ENCODE measurements at places on chromosomes 2 and 18.

DNA sequence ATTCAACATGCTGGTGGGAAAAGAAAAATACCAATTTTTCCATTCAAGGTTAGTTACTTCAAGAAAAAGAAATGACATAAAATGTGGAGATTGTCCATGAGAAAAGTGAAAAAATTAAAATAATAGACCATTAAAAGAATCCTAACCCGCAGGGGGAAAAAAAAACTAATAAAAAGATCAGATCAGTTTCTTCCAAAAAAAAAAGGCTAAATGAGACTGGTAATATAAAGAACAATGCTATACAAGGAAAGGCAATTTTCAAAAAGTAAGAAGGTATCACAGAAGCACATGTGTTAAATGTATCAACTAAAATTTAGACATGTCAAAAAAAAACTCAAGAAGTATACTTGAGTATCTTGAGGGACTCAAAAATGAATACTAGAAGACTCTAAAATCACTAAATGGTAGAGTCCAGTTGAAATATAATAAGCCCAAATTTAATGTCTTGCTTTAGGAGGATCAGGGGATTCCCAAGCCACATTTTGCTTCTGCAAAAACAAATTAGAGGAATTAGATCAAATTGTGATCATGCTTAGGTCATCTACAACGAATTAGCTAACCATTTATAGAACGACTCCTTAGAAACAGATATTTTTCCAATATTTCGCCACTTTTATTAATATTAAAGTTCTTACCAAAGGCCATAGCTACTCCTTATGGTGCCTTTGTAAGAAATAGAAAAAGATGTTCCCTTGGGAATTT is 35.8 kb upstream of the GLS start:
- H3K4me3 ChIP-seq: no peak overlapping the region
- H3K4me1 ChIP-seq: peaks cover 10% of the 10 kb centered on the region
- H3K27me3 ChIP-seq: no peaks in the 10 kb centered on the region

DNA sequence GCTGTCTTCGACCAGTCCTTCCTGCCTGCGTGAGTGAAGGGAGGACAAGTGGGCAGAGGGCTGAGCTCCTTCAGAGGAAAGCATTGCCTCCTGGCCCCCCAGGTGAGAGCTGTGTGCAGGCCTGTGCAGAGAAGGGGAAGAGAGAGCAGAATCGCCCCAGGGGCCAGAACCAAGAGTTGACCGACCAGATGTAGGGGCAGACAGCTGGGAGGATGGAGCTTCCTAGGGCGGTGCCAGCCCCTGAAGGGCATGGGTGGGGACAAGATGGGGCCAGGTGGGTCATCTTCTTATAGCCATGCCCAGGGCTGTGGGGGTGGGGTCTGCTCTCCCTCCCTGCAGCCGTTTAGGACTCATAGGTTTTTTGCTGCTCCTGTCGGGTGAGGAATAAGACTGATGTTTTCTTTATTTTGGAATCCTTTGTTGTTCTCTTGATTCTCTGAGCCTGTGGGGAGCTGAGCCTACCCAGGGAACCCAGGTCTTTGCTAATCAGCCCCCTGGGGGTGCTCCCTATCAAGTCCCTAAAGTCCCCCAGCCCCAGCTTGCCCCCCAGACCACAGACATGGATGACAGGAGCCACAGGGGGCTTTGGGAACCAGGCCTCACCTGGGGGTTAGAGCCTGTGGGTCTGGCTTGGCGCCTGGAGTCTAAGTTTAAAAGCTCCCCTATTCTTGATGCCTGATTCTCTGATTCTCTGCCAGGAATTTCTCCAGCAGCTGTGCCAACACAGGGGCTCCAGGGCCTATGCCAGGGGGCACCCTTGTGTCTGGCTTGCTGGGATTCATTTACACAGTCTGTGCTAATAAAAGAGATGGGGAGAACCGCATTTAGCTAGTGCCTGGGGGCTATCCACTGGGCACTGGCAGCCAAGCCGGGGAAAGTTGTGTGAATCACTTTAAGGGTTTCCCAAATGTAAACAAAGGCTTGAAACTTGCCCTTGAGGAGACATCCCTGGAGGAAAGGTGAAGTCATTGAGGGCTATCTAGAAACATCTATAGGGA is 9.3 kb upstream of the EFHD1 start:
- peaks cover 12% of the 10 kb centered on the region for H3K4me1 ChIP-seq
- no peak overlapping the region for H3K4me3 ChIP-seq
- H3K27me3 ChIP-seq: no peaks in the 10 kb centered on the region
- H3K36me3 ChIP-seq: no peaks in the 10 kb centered on the region
- no peak for DNase-seq

GRCh38 chr2:232439758-232440135 is 16.2 kb upstream of the ALPI start:
- no peak for DNase-seq
- H3K4me3 ChIP-seq: no peak overlapping the region
- H3K27ac ChIP-seq: no peak overlapping the region

DNA sequence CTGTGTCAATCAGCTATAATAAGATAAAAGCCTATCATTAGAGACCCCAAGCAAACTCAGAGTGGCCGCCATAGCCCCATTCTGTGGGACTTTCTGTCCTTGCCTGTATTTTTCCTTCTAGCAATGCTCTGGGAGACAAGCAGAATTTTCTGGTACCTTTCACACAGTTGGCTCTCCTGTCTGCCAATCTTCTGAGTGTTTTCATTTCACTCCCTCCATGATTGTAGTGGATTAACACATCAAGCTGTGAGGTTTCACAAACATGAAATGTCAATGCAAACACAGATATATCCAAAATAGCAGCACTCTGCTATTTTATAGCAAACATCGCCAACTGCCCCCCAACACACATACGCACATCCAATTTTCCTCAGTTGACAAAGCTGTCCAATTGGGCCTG is 64.9 kb downstream of the C1D start:
- H3K27me3 ChIP-seq: peaks cover 3% of the 10 kb centered on the region
- no peaks in the 10 kb centered on the region for H3K36me3 ChIP-seq
- no peaks in the 10 kb centered on the region for H3K4me1 ChIP-seq
- DNase-seq: no peak

DNA sequence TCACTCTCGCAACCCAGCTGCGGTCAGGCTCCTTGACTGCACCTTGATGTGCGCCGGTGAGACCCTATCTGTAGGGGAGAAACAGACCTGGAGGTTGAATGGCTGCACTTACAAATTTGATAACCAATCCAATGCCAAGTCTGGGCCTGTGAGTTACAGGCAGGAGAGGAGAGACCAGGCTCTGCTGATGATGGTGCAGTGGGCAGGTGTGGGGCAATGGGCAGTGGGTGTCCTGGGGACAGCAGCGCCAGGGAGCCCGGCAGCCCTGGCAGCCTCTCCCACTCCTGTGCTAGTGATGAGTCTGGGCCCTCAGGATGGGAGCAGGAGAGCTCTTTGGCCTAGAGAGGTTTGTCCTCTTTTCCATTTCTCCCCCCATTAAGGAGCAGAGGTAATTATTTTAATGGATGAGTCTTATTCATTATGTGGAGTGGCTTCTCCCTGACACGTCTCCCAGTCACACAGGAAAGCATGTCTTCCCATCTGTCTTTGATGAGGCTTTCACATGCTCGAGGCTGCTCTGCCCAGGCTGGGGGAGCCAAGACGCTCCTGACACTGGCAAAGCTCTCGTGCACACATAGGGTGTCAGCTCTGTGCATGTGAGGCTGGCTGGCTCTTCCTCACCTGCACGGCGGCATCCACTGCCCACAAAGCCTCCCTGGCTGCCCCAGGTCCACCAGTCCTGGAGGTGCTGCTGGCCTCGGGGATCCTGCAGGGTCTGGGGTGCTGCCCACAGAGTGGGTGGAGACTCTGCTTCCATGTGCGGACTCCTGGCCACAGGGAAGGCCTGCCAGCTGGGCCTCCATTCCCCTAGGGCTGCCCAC is 10.0 kb upstream of the ALLC start:
- peaks cover 12% of the 10 kb centered on the region for H3K4me1 ChIP-seq
- H3K27ac ChIP-seq: no peak overlapping the region
- H3K36me3 ChIP-seq: no peaks in the 10 kb centered on the region
- H3K4me3 ChIP-seq: no peak overlapping the region
- H3K27me3 ChIP-seq: peaks cover 10% of the 10 kb centered on the region

- peaks cover 22% of the 10 kb centered on the region for H3K36me3 ChIP-seq
- H3K27me3 ChIP-seq: no peaks in the 10 kb centered on the region
- no peak overlapping the region for H3K4me3 ChIP-seq
- no peak overlapping the region for H3K27ac ChIP-seq
- no peak for DNase-seq
Measured at GRCh38 chr2:45874344-45874743, 222.9 kb downstream of the PRKCE start.

DNA sequence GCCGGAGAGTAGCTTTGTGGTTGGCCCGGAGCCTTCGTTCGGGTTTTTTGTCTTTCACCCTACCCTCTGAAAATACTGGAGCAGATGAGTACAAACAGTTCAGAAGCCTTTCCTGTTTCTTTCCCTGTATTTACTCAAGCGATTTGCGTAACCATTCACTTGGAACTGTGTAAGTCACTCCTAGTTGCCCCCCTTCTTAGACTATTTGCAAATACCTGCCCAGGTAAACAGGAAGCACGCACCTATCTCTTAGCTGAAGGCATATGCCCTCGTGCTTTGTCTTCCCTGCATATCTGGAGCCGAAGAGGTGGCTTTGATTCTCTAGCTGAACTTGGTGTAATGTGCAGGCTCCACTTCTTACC is 1.4 kb downstream of the KCNS3 start:
- H3K4me1 ChIP-seq: peaks cover 40% of the 10 kb centered on the region
- peak overlapping the region; percentile 32 for H3K27ac ChIP-seq
- H3K36me3 ChIP-seq: peaks cover 8% of the 10 kb centered on the region
- H3K27me3 ChIP-seq: peaks cover 31% of the 10 kb centered on the region
- peak overlapping the region; percentile 90 for H3K4me3 ChIP-seq
- DNase-seq: no peak

DNA sequence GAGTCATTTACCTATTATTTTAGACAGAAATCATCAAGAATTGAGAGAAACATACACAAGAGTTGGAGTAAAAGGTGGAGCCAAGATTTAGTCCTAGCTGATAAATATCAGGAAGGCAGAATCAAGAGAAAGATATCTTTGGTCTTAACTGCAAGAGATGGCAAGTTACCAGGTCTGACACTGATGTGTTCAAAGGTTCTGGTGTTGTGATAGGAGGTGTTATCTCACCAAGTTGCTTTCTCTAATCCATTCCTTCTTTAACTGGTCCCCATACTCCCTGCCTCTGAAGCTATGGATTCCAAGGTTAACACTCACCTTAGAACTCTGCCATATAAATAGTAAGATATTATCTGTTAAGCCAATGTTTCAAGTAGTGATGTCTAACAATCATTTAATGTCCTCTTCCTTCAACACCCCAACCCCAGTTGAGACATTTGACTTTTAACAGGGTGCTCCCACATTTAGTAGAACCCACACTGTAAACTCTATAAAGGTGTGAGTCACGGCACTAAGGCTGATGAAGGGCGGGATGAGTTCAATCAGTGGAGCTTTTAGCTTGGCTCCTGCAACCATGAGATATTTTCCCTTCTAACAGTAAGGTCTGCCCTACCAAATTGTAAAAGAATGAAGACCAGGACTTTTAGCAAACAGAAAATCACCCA is 333.7 kb downstream of the RND3 start:
- no peak overlapping the region for H3K27ac ChIP-seq
- no peaks in the 10 kb centered on the region for H3K27me3 ChIP-seq
- H3K4me3 ChIP-seq: no peak overlapping the region
- no peaks in the 10 kb centered on the region for H3K4me1 ChIP-seq
- DNase-seq: no peak

GRCh38 chr2:239465017-239466001 is 64.5 kb upstream of the HDAC4 start:
- H3K4me3 ChIP-seq: no peak overlapping the region
- H3K27ac ChIP-seq: no peak overlapping the region
- peaks cover 5% of the 10 kb centered on the region for H3K36me3 ChIP-seq
- H3K4me1 ChIP-seq: no peaks in the 10 kb centered on the region
- no peak for DNase-seq
- peaks cover 3% of the 10 kb centered on the region for H3K27me3 ChIP-seq

DNA sequence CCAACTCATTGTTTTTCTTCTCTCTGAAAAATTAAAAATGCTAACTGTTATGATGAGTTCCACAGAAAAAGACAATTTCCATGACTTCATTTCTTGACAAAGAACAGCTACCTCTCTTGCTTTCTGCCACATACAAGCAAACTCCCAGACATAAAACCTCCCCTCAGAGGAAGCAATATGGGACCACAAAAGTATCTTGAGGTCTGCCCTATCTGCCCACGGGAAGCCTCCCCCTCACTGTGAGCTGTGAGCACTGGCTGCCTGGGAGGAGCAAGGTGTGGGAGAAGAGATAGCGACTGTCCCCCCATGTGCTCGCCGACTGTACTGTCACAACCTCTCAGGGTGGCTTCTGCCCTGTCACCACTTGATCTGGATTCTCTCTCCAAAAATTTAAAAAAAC is 69.7 kb upstream of the NRP2 start:
- no peak for DNase-seq
- no peak overlapping the region for H3K4me3 ChIP-seq
- peaks cover 26% of the 10 kb centered on the region for H3K4me1 ChIP-seq
- no peak overlapping the region for H3K27ac ChIP-seq
- H3K27me3 ChIP-seq: no peaks in the 10 kb centered on the region

DNA sequence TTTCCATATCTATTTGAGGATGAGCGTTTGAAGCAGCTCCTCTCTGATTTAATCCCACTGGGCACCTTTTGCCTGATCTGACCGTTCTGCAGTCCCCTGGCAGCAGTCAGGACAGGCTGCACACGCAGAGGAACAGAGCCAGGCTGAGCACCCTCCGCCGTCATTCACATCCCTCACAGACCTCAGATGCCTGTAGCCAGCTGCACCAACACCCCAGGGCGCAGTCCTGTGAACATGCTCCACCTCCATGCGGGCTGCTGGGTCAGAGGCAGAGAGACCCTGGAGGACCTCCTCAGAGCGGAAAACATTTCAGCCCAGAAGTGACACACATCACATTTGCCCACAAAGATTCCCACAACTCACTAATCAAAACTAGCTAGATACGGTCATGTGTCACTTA is 146.1 kb downstream of the SEPTIN10 start:
- no peaks in the 10 kb centered on the region for H3K36me3 ChIP-seq
- no peak overlapping the region for H3K27ac ChIP-seq
- H3K4me1 ChIP-seq: peaks cover 1% of the 10 kb centered on the region
- H3K4me3 ChIP-seq: no peak overlapping the region

- no peaks in the 10 kb centered on the region for H3K36me3 ChIP-seq
- no peak overlapping the region for H3K27ac ChIP-seq
- DNase-seq: no peak
- peaks cover 9% of the 10 kb centered on the region for H3K4me1 ChIP-seq
Measured at GRCh38 chr2:131039908-131040660, 53.2 kb downstream of the FAM168B start.

DNA sequence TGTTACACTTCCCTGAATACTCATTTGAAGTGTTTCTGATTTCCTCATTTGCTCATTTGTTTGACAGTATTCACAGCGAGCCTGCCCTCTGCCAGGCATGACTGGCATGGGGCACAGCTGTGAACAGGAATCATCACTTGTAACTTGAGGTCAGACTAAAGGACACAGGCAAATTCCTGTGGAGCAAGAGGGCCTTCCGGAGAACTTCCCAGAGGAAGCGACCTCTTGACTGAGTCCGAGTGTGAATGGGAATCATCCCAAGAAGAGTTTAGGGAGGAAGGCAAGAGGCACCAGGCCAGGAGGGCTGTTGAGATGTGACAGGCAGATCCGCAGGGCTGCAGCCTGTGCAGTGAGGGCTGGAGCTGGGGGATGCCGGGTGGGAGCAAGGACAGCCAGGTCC is 45.4 kb downstream of the LIMS1 start:
- 0 out of 2 replicates have a peak overlapping the region, but pooled peaks have one; percentile 15 for H3K27ac ChIP-seq
- H3K36me3 ChIP-seq: no peaks in the 10 kb centered on the region
- H3K27me3 ChIP-seq: no peaks in the 10 kb centered on the region
- peaks cover 28% of the 10 kb centered on the region for H3K4me1 ChIP-seq

GRCh38 chr2:231648579-231649174 is 56.0 kb downstream of the TEX44 start:
- peaks cover 21% of the 10 kb centered on the region for H3K4me1 ChIP-seq
- peak; percentile 84 for DNase-seq
- no peaks in the 10 kb centered on the region for H3K27me3 ChIP-seq
- no peak overlapping the region for H3K27ac ChIP-seq

Data from WTC11 (cell line).